Fibroblast of skin of back (primary cell): ENCODE measurements at places on chromosomes 7 and 10.
A peak's percentile ranks its signal among the peaks of the same experiment; 100 is the strongest.

DNA sequence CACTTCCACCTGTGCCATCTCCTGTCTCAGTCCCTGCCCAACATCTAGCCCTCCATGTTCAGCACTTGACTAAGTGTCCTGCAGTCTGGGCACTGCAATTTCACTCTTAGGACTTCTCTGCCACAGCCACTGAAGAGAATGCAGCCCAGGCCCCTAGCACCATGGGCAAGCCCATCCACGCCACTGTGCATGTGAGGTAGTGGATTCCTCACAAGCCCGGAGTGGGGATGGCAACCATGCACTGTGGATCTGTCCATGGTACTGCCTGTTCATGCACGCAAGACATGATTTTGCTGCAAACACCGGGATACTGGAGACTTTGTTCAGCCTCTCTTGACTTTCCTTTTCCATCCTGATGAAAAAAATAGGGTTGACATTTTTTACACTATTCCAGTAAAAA, 12.3 kb downstream of the DDC start:
- peak; percentile 37 for DNase-seq

DNA sequence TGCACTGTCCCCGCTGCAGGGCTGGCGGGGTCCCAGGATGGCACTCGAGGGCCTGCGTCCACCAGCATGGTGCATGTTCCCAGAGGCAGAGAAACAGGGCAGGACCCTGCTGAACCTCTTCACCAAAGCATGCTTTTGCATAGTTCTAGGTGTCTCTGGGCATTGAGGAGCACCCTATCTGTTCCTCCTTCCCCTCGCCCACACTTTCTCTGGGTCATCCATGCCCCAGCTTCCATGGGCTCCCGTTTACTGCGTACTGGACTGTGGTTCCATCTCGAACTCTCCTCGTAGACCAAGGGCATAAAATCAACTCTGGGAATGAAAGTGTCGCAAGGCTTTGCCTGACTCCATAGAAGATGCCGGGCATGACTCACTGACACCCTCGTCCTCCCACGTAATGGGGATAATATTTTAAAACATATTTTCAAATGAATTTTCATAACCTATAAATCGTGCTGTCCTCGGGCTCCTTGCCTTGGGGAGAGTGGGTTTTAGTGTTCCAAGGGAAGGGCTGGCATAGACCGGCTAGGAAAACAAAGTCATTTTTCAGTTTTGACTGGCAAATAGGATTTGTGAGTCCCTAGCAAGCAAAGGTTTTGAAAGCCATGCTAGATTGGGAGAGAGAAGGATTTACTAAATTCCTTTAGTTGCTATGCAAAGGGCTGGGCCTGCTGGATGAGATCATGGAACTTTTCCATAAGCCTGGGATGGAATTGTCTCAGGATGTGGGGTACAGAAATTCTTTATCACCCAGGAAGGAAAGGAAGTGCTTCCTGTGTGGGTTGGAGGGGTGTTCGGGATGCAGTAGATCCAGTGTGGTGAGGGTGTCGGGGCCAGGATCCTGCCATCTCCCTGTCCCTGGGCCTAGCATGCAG, 498.7 kb upstream of the MKI67 start:
- no peak for DNase-seq

GRCh38 chr7:76386691-76387260, 22.7 kb downstream of the SSC4D start:
- peak; percentile 37 for DNase-seq

GRCh38 chr7:15317215-15317614, 244.6 kb downstream of the AGMO start:
- no peak for DNase-seq

- no peak for DNase-seq
Observed at GRCh38 chr7:47988496-47989386, 9.3 kb upstream of the HUS1 start.

GRCh38 chr10:25078658-25079431, 62.4 kb downstream of the THNSL1 start:
- no peak for DNase-seq

GRCh38 chr10:130371666-130372065, 235.5 kb downstream of the GLRX3 start:
- no peak for DNase-seq

- DNase-seq, result no peak
Observed at GRCh38 chr10:112851181-112851580, 98.9 kb upstream of the TCF7L2 start.

DNA sequence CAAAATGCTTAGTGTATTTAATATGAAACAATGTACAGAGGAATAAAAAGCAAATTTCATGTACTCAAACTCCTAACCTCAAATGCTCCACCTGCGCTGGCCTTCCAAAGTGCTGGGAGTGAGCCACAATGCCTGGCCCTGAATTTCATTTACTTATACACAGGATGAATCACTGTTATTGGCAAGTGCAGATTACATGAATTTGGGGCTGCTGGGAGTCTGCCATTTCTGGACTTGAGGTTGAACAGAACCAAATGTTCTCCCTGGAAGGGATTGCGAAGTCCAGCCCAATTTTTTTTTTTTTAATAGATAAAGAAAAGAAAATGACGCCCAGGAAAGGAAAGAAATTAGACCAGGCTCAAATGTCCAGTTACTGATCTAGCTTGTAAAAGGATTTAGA, 6.8 kb upstream of the CSTF2T start:
- no peak for DNase-seq

GRCh38 chr10:88497913-88498312, 85.2 kb downstream of the RNLS start:
- DNase-seq, result no peak

DNA sequence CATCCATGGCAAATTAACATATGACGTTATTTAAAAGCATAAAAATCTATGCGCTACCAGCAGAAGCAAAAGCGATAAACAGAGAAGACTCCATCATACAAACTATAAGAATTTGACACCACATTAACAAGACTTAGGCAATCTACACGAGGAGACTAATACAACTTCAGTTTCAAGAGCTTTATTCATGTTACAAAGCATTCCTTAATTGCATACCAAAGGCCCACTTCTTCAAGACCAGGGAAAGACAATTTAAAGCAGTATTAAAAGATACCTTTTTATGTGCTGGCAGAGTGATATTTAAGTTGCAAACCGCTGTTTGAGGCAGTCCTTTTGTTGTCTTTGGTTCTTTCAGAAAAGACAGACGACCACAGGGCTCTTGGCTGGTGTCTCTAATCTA, 176.0 kb upstream of the CCDC6 start:
- DNase-seq, result no peak

DNA sequence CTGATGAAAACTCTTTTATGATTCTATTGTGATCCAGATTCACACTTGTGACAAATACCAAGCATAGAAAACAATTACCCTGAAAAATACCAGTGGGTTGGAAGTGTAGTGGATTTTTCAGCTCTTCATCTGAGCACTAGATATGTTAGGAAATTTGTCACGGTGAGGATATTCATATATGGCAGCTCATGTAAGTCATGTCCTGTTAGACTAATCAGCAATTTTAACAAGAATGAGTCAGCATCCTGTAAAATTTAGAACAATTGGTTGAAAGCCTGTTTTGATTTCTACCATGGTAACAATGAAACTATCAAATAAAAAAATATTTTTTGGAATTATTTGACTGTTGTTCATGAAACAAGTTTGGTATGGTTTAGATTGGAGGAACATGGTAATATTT, 334.3 kb downstream of the CACNA2D1 start:
- peak; percentile 59 for DNase-seq

DNA sequence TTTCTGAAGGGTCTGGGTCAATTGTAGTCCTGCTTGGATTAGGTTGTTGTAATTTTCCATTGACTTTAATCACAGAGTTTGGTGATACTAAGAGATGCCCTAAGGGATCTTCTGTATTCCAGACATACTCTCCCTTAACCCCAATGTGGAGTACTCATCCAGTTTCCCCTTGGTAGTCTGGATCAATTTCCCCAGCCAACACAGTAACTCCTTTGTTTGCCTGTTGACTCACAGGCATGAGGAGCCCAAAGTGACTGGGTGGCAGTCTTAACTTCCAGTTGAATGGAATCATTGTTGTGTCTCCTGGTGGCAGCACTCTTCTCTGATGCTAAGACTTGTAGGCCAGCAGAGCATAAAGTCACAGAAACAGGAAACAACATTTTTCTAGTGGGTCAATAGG, 41.5 kb upstream of the PIK3CG start:
- no peak for DNase-seq

DNA sequence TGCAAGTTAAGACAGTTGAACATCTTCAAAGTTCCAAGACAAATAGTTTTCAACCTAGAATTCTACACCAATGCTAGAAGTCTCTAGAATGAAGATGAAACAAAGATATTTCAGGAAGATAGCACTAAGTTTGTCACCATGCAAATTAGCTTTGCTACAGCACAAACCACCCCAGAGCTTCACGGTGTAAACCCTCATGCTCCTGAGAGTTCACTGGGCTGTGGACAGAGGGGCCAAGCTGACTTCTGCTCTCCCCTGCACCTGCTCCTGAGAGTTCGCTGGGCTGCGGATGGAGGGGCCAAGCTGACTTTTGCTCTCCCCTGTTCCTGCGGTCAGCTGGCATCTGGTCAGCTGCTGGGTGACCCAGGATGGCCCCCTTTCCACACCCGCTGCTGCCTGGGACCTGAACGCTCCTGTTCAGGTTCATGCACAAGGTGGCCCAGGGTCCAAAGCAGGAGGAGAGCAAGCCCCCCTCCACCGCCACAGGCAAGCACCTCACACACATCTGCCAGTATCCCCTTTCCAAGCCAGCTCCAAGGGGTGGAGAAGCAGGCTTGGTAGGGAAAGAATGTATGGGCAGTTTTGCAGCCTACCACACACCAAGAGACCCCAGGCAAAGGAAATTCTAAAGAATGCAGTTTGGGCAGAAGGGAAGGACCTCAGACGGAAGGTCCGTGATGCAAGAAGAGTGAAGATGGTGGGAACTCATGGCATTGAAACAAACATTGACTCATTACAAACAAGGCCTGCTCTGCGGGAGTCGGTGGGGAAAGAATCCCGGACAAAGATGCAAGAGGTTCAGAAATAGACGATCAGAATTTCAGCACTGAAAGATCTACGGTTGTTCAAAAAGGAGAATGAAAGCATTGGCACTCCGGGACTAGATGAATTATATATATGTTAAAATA, 137.8 kb upstream of the PPP2R2D start:
- DNase-seq, result no peak

DNA sequence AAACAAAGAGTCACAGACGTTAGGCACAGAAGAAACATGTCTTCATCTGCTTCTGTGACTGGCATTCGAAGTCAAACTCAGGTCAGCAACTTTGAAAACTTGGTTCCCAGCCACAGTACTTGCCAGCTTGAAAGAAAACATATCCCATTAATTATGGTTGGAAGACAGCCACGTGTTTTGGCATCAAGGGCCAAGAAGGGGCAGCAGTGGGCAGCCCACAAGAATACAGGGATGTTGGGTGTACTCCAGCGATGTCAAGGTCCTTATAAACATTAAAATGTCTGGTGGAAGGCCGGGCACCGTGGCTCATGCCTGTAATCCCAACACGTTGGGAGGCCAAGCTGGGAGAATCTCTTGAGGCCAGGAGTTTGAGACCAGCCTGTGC, 29.5 kb downstream of the JCAD start:
- DNase-seq, result no peak

DNA sequence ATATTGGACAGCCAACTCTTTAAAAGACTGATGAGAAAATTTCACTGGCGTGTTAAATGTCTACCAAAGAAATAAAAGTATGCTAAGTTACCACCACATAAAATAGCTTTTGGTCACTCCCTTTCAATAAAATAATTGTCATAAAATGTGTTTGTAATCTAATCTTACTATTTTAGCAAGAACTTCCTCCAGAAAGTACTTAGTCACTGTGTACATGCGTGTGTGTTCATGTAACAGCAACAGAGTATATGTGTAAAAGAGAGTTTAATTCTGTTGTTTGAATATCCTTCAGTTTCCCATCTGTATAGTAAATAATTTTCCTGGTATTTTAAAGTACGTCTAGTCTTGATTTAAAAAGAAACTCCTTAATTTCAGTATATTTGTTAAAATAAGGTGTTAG, 35.0 kb upstream of the WASL start:
- no peak for DNase-seq

DNA sequence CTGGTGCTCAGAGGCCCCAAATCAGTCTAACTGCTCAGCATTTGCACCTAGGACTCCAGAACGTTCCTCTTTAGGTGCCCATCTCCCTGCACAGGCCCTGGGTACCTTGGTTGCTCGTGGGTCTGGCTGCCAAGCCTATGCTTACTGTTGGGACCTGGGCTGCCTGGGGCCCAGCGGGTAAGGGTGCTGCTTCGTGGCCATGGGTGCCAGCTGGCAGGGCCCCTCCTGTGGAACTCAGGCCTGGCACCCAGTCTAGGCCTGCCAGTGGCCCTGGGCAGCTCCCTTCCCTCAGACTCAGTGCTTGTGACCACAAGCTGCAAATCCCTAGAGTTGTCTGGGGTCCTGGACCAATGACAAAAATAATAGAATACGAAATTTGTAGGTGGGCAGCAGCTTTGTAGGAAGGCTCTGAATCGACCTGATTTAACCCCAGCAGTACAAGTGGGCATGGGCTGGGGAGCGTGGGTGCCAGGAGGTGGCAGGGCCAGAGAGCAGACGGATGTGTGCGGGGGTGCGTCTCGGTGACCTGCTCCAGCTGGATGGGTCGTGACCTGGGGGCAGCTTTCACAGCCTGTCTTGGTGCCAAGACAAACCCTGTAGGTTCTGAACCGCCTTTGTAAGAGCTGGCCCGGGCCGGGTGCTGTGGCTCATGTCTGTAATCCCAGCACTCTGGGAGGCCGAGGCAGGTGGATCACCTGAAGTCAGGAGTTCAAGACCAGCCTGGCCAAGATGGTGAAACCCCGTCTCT, 69.7 kb downstream of the MKI67 start:
- DNase-seq, result no peak

DNA sequence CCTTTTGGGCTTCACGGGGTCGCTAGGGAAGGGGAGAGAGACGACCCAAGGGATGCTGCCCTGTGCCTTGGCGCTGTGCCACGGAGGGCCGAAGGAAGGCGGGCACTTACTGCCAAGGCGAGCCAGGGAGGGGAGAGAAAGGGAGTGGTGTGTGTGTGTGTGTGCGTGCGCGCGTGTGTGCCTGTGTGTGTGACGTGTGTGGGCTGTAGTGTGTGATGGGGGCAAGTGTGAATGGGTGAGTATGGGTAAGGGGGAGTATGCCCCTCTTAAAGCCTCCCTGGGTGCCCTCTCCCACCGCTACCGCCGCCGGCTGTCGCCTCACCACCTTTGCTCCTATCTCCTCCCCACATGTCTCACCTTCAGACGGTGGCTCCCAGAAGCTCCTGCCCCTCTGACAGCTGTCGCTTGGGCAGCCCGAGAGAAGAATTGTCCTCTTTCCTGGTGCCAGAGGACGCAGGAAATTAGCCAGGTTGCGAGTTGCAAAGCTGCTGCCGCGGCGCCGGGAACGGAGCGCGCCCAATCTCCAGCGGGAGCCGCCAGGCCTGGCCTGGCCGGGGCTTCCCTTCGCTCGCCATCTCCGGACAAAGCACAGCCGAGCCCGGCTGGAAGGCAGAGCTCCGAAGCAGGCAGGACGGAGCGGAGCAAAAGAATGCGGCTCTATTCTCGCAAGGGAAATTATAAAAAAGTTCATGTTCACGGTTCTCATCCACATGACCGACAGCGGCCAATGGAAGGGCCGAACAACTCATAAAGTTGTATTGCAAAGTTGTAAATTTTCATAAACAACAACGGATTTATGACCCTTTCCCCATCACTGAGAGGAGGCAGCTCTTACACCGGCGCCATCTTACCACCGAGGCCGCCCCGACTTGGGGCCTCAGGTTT, at the start of gene HOXA3:
Gene HOXA3, minus strand, starts transcription at position 653 of the 885 bp plus-strand sequence. CDS start 41,943 bp downstream, outside the sequence.
- DNase-seq, result no peak

GRCh38 chr10:6936931-6937330, 356.9 kb upstream of the PRKCQ start:
- DNase-seq, result no peak

- DNase-seq, result no peak
Observed at GRCh38 chr10:86113044-86113443, 253.6 kb downstream of the GRID1 start.
